EL (cell line): ENCODE measurements at places on chromosomes 16 and 17.

- DNase-seq: no peak
Observed at GRCh38 chr17:69457603-69458002, 43.1 kb downstream of the MAP2K6 start.

DNA sequence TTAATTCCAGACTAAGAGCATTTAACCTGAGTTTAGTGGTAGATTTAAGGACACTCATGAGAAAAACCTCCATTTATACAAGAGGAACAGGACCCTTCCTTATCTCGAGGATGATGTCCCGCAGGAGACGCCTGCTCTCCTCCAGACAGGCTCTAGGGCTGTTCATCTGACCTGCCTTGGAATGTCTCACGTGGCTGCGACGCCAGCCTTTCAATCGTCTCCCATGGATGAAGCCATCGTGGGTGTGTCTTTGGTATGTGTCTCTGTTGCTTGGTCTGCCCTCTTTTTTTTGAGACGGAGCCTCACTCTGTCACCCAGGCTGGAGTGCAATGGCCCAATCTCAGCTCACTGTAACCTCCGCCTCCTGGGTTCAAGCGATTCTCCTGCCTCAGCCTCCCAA, 16.5 kb downstream of the CHMP6 start:
- DNase-seq: no peak

- no peak for DNase-seq
Observed at GRCh38 chr16:75804368-75804767, 78.1 kb upstream of the CPHXL start.

DNA sequence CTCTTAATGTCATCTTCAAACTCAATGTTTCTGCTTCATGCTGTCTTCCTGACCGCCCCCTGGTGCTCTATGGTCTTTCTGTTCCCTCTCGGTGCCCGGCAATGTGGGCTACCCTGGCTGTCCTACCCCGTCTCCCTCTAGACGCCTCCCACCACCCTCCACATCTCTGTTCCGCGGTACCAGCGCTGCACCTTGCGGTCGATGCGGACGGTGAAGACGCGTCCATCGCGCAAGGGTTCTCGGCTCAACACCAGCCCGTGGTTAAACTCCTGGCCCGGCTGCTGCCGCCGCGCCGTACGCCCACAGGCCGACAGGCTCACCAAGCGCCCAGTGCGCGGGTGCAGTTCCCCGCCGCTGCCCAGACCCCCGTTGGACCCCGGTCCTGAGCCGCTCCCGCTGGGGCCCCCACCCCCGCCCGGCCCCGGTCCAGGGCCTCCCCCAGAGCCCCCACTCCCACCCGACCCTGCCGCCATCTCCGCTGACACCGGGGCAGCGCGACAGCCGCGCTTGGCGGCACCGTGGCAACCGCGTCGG, at the start of gene NEURL4:
TSS of gene NEURL4 (minus strand) at position 496 of the 534 bp plus-strand sequence. CDS start at position 473, 23 bp downstream.
- peak; percentile 45 for DNase-seq

GRCh38 chr17:21201298-21201595, 12.7 kb downstream of the TMEM11 start:
- DNase-seq: peak; percentile 63

DNA sequence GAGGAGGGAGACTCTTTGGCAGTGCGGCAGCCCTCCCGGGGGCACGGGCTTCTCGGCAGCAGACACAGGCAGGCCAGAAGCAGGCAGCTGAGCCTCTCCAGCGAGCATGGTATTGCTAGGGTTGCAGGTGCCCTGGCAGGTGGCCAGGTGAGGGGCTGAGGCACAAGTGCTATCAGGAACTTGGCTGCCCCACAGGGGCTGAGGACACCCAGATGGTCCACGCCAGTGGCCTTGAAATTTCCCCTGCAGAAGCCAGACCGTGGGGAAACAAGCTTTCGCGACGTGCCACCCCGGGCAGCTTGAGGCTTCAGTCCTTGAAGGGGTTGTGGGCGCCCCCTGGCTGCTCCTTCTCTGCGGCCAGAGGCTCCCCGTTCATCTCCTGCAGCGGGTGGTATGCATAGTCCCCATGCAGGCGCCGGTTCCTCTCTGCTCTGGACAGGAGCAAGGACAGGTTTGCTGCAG, 8.5 kb downstream of the NAGPA start:
- DNase-seq: no peak

- no peak for DNase-seq
Observed at GRCh38 chr17:39867084-39867879, 720 bp upstream of the ZPBP2 start.

GRCh38 chr16:11379420-11379819, 34.2 kb downstream of the RMI2 start:
- DNase-seq: peak; percentile 26

- DNase-seq: no peak
Observed at GRCh38 chr16:3065742-3066439, 451 bp downstream of the IL32 start.

- no peak for DNase-seq
Observed at GRCh38 chr17:31931756-31932155, 5.1 kb upstream of the SUZ12 start.

- peak; percentile 92 for DNase-seq
Observed at GRCh38 chr16:25012525-25012991, 2.6 kb downstream of the ARHGAP17 start.

GRCh38 chr17:67980456-67980855, 15.8 kb downstream of the C17orf58 start:
- DNase-seq: no peak

DNA sequence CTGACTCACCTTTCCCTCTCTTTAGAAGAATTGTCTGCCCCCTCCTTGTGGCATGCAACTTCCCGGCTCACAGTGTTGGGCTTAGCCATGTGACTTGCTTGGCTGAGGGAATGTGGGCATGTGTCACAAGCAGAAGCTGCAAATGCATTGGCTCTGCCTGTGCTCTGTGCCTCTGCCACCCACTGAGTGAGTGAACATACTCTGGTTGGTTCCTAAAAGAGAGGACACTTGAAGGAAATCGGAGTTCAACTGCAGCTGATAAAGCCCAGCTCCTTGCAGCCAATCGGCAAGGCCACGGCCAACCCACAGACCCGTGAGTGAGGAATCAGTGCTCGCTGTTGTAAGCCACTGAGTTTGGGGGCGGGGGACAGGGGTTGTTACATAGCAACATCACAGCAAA, 10.9 kb upstream of the GINS2 start:
- DNase-seq: peak; percentile 39

DNA sequence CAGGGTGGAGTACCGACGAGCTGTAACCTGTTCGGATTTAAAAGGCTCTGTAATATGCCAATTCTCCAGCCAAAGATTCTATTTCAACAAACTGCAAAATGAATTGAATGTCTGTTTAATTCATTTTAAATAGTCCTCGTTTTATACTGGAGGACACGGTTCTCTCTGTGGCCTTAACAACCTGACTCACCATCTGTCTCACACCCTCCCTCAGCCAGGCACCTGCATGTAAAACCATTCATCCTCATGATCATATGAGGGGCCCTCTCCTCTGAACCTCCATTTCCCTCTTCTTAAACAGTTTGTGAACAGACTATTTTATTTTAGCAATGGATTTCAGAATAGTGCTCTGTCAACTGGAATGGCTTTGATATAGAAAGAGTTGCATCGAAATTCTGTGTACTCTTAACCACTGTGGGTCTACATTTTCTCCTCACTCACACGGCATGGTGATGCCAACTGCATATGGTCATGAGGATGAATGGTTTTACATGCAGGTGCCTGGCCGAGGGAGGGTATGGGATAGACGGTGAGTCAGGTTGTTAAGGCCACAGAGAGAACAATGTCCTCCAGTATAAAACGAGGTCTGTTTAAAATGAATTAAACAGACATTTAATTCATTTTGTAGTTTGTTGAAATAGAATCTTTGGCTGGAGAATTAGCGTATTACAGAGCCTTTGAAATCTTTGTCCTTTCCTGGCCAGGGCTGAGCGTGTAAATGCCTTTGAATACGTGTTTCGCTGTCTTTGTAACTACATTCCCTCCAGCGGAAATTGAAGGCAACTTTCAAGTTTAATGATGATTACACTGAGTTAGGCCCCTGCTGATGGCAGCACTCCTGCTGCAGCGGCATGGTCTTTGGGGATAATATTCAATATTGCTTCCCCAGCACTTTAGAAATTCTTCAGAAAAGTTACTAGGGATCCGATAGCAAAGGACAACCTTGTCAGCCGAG, 329.6 kb downstream of the SNX29 start:
- no peak for DNase-seq

GRCh38 chr17:41519501-41520224, 973 bp upstream of the KRT15 start:
- no peak for DNase-seq

DNA sequence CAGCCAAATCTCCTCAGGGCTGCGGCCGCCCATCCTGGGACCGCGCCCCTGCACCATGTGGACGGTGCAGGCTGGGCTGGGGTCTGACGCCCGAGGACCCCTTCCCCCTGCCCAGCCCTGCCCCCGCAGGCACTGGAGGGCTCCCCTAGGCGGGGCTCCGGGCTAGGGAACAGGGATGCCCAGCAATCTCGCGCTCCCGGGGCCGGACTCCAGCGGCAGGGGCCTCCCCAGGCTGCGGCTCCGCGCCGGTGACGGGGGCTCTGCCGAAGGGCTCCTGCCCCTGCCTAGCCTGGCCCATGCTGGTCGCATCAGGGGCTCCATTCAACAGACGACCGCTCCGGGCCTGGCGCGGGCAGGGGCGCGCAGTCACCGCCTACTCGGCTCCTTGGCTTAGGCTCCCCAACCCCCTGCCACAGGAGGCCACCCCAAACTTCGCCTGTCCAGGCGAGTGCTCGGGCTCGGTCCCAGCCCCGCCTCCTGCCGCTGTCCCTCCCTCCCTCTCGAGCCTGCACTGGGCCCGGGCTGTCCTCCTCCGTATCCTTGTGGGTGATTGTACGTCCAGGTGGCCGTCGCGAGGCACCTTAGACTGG, 27.4 kb upstream of the ADORA2B start:
- no peak for DNase-seq

GRCh38 chr17:1724351-1724868, at the start of gene WDR81:
TSS of gene WDR81 (plus strand) at chr17:1724704. CDS start at chr17:1724960, 256 bp downstream.
- DNase-seq: peak; percentile 84

DNA sequence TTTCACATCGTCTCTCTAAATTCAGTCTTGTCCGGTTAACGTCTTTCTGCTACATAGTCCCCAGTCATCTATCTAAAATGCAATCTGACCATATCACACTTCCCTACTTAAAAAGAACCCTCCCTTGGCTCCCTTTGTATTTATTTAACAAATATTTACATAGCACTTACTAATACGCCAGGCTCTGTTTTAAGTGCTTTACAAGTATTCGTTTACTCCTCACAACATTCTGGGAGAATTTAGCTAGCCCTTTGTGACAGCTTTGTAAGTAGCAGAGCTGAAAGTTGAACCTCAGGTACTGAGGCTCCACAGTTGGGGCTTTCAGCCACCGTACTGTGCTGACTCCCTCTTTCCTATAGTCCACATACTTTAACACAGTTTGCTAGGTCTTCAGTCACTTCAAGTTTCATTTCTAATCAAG, 9.2 kb downstream of the PAFAH1B1 start:
- no peak for DNase-seq

DNA sequence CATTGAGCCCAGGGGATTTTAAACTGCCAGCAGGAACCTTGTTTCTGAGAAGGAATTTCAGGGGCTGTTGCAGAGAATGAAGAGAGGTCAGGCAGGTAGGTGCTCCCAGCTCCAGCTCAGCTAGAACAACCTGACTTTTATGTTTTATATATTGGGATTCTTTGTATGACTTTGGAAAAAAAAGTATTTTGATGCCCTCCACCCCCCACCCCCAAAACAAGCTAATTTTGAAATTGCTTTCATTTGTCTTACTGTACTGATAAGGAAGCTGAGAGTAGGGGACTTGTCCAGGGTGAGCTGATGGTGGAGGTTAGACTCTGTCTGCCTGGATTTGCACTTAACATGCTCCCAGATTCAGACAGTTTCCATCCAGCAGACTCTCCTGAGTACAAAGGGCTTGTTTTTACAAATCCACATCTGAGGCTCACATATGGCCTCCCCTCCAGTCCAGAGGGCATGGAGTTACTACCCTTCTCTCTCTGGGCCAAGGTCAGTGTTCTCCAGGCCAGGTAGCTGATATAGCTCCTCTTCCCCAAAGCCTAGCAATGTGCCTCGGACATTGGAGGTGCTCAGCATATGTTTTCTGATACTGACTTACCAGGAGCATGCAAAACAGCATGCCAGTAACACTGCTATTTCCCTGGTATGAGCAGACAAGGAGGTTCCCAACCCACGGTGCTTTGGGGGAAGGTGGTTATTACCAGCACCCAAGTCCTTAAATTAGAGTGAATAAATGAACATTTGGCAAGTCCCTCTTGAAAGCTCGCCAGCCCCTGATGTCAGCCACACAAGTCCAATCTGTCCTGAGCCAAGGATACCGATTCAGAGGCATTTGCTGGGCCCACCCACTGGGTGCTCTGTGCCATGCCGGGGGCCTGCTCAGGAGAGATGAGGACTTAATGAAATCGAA, 11.3 kb downstream of the STX1B start:
- DNase-seq: no peak

GRCh38 chr16:54431041-54431996, 144.7 kb upstream of the IRX3 start:
- peak; percentile 71 for DNase-seq

- DNase-seq: peak; percentile 14
Observed at GRCh38 chr17:45745601-45746494, 38.3 kb upstream of the CRHR1 start.

GRCh38 chr17:37134050-37134449, 185.3 kb downstream of the AATF start:
- no peak for DNase-seq

DNA sequence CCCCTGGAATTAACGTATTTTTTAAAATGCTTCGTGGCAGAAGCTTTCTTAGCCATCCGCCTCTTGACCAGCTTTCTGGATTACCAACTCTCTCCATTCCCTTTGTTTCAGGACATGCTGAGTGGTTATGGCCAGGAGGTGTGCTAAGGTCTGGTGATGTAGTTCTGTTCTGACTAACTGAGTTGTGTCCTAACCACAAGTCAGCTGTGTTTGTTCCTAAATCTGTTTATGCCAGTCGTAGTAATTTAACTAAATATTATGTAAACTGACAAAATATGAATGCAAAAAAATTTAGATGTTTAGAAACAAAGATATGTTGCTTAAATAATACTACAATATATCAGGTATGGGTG, 61.6 kb downstream of the MRTFB start:
- DNase-seq: no peak

GRCh38 chr17:67051837-67052236, 7.5 kb downstream of the CACNG1 start:
- DNase-seq: no peak

GRCh38 chr16:89584768-89585549, 9.4 kb downstream of the CPNE7 start:
- no peak for DNase-seq

DNA sequence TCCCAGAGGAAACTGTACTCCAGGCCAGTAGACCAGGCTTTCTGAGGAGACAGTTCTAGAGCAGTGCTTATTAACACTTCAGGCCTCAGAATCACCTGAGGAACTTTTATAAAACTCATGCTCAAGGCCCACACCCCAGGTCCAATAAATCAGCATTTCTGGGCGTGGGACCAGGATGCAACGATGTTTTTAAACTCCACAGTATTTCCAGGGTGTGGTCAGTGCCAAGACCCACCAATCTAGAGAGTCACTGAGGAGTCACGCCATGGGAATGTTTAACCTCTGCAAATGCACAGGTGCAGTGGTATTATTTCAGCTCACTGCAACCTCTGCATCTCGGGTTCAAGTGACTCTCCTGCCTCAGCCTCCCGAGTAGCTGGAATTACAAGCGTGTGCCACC, 3.9 kb upstream of the TRPV1 start:
- no peak for DNase-seq
